ENCODE measurements at places on chromosomes 5 and 9.

- no peak for DNase-seq
These were observed 387.0 kb upstream of the RFX3 start for GRCh38 chr9:3912817-3913216.

GRCh38 chr5:1541702-1542400 is 18.1 kb upstream of the LPCAT1 start:
- DNase-seq: no peak

DNA sequence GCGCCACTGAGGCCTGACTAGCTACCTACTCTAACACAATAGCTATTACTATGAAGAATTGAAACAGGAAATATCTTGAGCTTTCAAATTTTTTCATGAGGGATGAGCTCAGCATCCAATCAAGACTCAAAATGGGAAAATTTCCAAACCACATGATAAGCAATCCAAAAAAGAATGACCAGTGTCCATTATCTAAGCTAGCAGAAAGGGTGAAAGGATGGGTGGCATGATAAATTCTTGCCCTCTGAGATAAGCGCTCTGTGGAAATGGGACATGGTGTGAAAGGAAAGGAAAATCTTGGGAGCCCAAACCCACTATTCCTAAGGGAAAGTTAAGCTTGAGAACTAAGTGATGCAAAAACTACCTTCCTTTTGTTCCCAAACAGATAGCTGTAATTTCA is 170.2 kb upstream of the NREP start:
- DNase-seq: no peak

GRCh38 chr9:123680352-123680751 is 249.6 kb downstream of the DENND1A start:
- DNase-seq: no peak

DNA sequence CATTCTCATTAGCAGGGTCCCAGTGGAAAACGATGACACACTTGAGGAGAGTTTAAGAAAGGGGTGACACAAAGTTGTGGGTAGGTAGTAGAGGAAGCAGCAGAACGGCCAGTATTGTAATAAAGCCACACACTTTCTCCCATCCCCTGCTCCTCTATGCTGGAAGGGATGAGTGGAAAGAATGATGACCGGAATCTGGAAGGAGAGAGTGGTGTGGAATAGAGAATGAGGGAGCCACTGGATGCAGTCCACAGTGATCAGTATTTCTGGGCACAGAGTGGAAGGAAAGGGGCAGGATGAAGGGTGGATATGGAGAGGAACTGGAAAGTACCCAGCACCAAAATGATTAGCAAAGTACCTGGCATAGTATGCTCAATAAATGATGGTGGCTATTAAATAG is 133.8 kb upstream of the DAB2 start:
- DNase-seq: no peak

- DNase-seq: no peak
These were observed 1.8 kb upstream of the PAXX start for GRCh38 chr9:136990242-136990911.

- DNase-seq: no peak
These were observed 641.3 kb upstream of the KLF4 start for GRCh38 chr9:108130905-108131304.

GRCh38 chr9:121053544-121053943 is 3.5 kb upstream of the C5 start:
- DNase-seq: no peak

DNA sequence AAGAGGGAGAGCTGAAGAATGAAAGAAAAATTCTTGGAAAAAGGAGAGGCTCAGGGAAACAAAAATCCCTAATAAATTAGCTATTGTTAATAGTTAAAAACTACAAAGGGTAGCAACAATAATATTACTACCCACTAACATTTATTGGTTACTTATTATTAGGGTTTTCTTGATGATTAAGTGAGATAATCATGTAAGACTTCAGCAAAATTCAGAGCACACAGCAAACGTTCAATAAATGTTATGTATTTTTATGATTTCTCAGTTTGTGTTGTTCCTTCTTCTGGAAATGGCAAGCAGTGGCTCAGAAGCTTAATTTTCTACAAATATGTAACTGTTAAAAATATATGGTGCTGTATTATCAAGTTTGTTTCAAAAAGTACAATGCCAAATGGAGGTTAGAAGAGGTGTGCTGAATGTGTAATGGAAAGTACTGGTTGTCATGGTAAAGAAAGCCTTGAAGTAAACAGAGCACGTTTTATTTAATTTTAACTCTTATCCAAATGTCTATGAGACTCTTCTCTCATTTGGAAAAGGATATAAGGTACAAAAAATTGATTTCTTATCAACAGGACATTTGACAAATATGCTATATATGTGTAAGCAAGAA is 226.0 kb upstream of the ATP10B start:
- no peak for DNase-seq

DNA sequence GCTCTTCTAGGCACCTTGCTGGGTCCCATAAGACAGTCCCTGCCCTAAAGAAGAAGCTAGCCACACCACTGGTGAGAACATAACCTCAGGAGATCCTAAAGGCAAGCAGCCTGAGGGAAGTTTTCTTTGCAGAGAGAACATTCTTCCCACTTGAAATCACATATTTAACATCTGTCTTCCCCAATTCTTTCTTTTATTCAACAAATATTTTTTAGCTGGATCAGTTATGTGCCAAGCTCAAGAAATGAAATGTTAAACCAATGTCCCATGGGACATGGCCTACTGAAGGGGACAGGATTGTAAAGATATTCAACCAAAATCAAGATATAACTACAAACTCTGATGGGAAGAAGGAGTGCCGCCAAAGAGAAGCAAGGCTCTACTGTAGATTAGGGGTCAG is 36.5 kb downstream of the FOXI1 start:
- DNase-seq: no peak

- DNase-seq: peak; percentile 34
These were observed 21.7 kb downstream of the CXXC5 start for GRCh38 chr5:139669662-139670368.

GRCh38 chr5:99030906-99031440 is 102.2 kb upstream of the CHD1 start:
- no peak for DNase-seq
